ENCODE measurements at places on chromosomes 12 and 14.
A peak's percentile ranks its signal among the peaks of the same experiment; 100 is the strongest.

DNA sequence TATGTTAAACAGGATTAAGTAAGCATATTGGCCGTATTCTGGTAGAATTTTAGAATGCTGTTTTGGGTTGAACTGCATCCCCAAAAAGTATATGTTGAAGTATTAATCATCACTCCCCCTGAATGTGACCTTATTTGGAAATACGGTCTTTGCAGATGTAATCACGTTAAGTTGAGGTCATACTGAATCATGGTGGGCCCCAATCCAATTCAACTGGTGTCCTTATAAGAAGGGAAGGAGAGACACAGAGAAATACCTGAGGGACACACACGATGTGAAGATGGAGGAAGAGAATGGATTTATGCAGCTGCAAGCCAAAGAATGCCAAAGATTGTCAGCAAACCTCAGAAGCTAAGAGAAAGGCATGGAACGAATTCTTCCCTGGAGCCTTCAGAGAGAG lies 268.6 kb downstream of the ITPR2 start:
- no peak for DNase-seq

DNA sequence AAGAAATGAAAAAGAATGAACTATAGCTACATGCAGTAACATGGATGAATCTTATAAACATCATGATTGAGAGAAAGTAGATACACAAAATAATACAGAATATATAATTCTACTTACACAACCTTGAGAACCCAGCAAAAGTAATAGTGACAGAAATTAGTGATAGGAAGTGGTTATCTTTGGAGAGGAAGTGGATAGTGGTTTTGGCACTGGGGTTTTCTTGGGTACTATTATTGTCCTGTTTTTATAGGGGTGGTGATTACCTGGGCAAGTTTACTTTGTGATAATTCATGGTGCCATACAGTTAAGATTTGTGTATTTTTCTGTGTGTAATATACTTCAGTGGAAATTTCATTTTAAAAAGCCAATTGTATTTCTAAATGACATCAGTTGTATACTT lies 352.7 kb downstream of the AEBP2 start:
- DNase-seq, result no peak

GRCh38 chr14:24513009-24513408 lies 4.9 kb upstream of the CMA1 start:
- peak; percentile 9 for DNase-seq

GRCh38 chr12:114395755-114396152 lies 10.2 kb downstream of the TBX5 start:
- DNase-seq, result no peak

DNA sequence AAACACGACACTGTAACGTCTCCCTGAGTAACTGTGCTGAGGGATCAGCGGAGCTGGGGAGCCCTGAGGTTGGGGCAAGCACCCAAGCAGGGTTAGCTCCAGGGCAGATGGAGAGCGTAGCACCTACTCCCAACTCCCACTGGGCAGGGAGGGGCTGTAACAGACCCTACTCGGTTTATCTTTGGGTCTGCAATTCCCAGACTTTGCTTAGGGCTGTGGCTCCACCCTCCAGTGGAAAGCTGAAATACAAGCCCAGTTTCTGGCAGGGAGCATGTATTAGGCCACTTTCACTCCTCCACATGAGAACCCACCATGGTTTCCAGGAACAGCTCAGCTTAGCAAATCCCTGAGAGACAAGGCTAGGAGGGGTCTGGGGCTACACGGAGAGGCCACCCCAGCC lies 17.3 kb upstream of the TC2N start:
- no peak for DNase-seq

- peak; percentile 85 for DNase-seq
Measured at GRCh38 chr14:64303471-64303917, 9.3 kb upstream of the ESR2 start.

GRCh38 chr12:111197376-111197944 lies 171.4 kb downstream of the PHETA1 start:
- no peak for DNase-seq

DNA sequence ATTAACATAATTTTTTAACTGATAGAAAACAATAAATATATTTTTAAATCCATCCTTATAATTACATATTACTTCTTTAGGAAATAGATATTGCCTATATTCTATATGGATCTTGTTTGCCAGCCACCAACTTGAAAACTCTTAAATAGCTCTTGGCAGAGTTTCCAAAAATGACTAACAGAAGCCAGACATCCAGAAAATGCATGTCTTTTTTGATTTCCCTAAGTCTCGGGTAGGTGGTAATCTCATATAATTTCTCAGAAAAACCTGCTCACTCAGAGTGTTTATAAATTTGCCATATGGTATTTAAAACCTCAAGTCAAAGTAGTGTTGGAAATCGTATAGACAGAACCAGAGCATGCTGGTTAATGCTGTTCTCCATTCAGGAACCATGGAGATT lies 360.4 kb upstream of the FOXG1 start:
- DNase-seq, result peak; percentile 56

DNA sequence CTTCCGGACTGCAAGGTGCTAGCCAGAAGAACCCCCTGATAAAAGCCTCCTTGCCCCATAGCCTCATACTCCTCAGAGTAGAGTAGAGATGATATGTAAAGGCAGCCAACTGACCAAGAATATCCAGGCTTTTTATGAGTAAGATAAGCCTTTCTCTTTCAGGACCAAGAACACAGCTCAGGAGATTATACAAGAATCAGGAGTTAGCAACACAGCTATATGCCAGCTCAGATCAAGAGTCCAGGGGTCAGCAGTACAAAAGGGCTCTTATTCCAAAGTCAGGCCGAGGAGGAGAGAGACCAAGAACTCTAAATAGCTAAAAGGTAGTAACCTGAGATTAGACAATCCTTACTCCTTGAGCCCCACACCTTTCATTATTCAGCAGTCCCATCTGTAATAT lies 135.3 kb downstream of the BTG1 start:
- no peak for DNase-seq

DNA sequence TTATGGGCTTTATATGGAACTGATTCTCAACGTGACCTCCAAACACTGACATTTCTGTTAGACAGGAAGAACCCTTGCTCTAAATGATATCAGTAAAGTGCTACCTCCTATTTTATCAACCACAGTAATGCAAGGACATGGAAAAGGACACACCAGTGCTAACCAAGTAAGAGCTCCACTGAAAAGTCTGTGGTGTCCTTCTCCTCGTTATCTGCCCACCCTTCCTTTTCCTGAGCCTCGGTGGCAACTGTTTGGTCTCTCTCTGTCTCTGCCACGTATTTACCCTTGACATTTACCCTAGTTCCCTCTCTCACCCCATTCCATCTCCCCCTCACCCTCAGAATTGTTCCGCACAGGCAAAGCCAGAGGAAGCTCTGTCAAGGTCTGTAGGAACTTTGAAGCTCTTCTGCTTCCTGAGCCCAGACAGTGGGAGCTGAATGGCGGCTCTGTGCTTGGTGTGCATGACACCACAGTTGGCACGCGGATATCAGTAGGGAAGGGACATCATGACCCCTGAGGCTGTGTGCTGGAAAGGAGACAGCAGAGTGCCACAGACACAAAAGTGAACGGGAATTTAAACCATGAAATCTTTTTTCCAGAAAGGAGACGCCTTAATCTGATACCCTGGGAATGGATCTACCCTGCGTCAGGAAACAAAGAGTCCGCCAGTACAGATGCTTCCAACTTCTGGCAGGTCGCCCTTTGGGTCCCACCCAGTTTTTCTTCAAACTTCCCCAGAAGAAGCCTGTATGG lies 50.8 kb downstream of the NTN4 start:
- DNase-seq, result no peak

DNA sequence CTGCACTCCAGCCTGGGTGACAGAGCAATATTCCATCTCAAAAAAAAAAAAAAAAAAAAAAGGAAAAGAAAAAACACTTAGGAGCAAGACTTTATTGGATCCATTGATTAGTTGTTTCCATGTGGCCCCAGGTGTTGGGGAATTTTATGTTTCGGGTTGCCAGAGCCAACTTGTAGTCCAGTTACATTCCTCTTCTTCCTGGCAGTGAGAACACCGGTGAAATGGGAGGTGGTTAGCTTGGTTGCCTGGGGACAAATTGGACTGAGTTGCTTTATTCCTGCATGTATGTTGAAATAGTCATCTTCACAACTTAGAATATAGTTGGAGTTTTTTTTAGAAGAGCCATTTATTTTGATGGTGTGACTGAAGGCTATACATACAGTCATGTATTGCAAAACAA lies 12.6 kb downstream of the RCOR1 start:
- peak; percentile 74 for DNase-seq

DNA sequence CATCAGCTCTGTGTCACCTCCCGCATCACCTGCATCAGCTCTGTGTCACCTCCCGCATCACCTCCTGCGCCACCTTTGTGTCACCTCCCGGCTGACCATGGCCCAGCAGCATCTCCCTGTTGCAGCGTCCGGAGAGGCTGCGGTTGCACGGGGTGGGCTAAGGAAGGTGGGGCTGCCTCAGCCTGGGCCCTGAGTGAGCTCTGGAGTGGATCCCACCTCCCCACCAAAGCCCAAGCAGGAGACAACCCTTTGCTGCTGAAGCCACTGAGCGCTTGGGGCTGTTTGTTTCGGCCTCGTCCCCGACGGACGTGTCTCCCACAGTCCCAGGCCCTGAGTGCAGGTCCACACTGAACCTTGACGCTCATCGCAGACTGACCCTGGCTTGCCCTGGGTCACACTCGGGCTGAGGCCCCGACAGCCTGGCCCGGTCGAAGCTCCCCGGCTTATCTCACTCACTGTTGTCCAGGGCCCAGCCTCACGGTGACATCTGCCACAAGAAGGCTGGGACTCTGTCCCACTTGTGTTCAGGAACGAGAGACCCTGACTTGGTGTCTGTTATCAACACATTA lies 12.2 kb downstream of the TMEM121 start:
- no peak for DNase-seq

- DNase-seq, result no peak
Measured at GRCh38 chr12:130521375-130522124, 183.9 kb downstream of the PIWIL1 start.

DNA sequence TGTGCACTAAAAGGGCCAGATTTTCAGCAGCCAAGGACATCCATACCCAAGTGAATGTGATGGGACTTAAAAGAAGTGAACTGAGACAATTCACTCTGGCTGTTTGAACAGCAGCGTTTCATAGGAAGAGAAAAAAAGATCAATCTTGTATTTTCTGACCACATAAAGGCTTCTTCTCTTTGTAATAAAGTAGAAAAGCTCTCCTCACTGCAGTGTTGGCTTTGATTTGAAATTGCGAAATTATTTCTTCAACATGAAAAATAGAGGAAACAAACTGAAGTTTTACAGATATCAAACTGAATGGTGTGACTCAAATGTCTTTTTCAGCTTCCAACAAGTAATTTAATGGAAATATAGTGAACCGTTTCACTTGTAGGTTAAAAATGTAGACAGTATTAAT lies 11.3 kb upstream of the KCNMB4 start:
- peak; percentile 52 for DNase-seq

Data from adipocyte (in vitro differentiated cells).